ENCODE measurements at places on chromosomes 2 and 18.

DNA sequence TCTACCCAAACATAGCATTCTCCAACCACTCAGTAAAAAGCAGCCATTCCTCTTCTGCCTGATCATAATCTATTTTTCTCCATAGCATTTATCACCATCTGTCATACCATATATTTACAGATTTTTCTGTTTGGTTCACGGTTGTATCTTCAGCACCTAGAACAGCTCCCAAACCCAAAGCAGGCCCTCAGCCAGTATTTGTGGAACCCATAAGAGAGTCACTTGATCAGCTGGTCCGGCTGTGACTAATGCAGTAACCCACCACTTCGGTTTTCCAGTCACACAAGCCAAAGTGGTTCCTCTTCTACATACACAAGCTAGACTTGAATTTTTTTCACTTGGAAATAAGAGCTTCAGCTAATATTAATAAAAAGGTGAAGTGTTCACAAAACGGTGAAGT is 511.6 kb upstream of the CELF4 start:
- no peak for DNase-seq

DNA sequence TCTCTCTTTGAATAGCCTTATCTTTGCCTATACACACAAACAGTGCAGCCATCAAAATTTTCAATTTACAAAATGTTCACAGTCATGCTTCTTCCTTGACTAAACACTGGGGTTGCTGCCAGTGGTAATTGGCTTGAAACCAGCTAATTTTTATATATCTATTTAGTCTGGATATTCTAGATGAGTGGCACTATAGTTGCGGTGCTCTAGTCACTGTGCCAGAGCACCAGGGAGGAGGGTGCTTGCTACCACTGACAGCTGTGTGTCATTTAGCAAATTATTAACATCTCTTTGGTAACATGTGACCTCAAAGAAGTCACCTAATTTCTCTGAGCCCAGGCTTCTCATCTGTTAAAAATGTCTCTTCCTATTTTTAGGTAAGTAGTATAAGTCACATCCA is 130.4 kb downstream of the MEIS1 start:
- no peak for DNase-seq

DNA sequence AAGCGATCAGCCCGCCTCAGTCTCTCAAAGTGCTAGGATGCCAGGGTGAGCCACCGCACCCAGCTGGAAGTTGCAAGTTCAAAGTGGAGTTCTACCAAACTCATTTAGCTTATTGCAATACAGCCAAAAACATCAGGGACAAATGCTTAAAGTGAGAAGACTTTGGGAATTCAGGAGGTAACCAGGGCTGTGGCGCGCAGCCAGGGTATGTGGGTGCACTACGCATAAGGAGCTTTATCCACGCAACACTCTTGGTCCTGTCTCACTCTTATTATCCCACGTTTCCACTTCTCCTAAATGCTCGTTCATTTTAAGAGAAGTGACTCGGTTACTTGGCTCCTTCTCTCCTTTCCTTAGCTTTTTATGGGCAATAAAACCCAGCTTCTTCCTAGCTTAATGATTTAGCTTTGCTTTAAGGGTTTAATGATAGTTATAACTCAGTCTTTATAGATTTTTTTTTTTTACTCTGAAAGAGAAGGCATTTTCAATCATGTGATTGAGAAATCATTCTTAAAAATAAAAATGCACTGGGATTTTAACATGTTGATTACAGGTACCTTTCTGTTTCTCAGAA is 199.8 kb downstream of the KCNE4 start:
- DNase-seq: no peak

DNA sequence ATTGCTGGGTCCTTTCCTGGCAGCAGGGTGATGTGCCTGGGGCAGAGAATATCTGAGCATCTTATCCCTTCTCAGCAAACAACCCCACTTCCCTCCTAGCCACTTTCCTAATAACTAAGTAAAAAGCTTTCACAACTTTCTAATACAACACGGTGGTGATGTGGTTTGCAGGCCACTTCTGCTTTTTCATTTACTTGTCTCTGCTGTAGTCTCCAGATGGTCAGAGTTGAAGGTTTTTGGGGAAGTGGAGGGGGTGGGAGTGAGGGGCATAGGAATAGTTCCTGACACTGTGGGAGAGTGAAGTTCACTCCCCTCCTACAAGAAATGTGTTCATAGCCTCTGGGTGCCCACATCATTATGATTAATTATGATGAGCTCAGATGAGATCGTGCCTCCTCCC is 11.6 kb downstream of the OXER1 start:
- no peak for DNase-seq

- DNase-seq: no peak
Measured at GRCh38 chr2:8837795-8838140, 355 bp upstream of the KIDINS220 start.

DNA sequence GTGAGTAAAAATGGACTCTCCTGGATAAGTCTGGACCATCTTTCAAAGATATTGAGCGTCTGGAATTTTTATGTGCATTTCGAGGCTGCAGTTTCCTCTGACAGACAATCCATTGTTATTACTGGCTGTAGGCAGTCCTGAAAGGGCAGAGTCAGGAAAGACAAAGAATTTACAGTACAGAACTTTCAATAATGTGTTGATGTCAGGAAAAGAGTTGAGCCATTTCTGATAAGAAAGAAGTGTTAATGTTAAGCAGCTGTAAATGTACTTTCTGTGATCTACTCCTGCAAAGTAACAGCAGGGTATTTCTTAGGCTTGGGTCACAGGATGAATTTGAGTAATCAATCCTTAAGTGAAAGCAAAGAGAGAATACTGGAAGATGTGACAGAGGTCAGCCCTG is 29.8 kb downstream of the TSPYL6 start:
- DNase-seq: no peak

GRCh38 chr2:26727641-26728561 is 35.4 kb downstream of the KCNK3 start:
- DNase-seq: no peak

GRCh38 chr2:206990360-206990759 is 51.0 kb downstream of the CPO start:
- DNase-seq: no peak

DNA sequence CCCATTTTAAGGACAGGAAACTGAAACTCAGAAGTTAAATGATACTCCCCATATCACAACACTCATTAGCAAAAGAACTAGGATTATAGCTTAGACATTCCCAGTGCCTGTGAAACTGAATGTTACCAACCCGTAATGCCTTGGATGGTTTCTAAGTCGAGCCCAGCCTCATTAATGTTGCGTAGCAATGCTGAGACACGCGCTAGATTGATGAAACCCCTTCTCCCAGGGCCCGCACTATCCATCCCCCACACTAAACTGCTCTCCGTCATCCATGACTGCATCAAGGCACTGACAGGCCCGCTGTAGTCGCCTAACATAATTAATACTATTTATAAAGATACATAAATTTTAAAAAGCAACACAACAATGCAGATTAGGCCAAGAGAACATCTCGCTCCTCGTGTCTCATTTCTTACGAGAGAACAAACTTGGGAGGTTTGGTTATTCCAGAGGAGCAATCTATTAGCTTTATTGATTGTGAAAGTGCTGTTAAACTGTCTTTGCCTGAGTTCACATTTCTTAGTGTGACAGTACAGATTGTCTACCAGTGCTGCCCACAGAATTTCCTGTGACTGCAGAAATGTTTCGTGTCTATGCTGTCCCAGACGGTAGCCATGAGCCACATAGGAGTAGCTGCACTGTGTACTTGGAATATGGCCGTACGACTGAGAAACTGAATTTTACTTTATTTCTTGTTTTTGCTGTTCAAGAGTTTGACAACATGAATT is 312.2 kb upstream of the RAB12 start:
- no peak for DNase-seq

DNA sequence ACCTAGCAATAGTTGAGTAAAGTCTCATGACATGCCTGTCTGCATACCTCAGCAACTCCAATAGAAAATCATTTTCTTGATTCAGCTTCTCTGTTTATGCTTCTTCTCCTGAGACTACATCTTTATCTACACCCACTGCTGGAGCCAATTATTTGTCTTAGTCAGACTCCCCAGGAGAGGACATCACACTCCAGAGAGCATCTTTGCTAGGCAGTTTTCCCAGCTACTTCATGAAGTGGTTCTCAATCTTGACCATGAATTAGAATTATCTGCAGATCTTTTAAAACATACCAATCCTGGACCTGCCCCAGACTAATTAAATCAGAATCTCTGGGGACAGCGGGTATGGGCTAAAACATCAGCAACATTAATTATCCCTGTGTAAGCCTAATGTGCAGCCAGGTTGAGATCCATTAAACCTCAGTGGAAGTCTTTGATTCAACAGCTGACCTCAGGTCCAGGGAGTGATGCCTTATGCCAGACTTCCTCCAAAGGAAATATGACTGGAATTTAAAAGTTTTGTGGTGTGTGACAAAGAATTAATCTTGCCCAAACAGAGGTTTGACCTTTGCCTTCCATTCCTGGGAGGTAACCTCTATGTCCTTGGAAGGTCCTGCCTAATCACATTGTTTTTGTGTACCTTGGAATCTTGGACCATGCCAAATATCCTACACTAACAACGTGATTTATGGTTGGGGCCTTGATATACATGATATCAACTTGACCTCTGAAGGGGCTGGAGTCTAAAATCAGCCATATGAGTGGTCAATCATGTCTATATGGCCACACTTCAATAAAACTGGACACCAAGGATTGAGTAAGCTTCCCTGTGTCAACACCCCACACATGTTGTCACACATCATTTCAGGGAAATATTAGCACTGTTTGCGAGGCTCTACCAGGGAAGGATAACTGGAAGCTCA is 99.3 kb upstream of the DNAJC10 start:
- no peak for DNase-seq

DNA sequence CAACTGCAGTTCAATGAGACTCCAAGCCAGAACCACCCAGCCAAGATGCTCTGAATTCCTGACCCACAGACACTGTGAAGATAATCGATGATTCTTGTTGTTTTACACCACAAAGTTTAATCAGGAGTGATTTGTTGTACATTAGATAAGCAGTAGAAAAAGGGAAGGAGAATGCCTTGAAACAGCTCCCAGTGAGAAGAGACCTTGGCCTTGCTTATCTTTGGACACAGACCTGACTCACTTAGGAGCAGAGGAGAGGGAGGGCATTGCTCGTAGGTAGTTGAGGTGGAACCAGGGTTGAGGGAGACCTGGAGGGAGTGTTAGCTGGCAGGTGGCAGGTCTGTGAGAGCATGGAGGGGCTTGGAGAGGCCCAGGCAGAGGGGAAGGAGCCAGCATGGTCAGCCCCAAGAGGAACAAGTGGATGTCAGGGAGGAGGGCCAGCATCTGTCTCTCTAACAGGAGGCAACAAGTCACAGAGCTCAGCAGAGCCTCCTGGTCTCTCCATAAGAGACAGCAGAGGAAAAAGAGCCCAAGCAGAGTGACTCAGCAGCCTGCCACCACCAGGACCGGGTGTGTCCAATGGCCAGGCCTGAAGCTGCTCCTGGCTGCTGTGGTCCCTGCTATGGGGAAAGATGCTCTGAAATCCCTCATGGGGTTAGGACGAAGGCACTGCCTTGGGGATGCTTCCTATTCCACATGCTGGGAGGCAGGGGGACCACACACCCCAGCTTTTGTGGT is 161.6 kb upstream of the CAPN13 start:
- no peak for DNase-seq

DNA sequence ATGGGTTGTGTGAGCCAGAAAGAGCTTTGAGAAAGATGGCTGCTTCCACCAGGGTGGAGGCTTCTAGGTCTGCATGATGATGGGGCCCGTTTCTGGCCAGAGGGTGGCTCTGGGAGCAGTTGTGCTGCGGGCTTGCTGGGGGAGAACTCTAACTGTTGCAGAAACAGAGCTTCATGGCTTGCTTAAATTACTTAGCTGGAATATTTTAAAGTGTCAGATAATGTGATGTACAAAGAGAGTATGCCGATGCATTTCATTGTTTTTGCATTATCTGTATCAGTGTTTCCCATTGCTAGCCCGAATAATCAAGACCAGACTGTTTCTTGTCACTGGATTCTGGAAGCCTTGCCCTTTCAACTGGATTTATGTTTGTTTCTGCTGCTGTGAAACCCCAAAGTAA is 6.3 kb upstream of the DRC1 start:
- no peak for DNase-seq

DNA sequence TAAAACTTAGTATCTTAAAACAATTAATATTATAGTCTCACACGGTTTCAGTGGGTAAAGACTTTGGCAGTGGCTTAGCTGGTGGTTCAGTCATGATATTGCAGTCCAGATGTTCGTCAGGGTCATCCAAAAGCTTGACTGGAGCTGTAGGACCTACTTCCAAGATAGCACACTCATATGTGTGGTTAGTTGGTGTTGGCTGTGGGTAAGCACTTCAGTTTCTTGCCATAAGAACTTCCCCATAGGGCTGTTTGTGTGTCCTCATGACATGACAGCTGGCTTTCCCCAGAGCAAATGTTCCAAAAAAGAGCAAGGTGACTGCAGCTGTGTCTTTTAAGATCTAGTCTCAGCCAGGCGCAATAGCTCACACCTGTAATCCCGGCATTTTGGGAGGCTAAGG is 48.5 kb upstream of the EPC2 start:
- DNase-seq: no peak

DNA sequence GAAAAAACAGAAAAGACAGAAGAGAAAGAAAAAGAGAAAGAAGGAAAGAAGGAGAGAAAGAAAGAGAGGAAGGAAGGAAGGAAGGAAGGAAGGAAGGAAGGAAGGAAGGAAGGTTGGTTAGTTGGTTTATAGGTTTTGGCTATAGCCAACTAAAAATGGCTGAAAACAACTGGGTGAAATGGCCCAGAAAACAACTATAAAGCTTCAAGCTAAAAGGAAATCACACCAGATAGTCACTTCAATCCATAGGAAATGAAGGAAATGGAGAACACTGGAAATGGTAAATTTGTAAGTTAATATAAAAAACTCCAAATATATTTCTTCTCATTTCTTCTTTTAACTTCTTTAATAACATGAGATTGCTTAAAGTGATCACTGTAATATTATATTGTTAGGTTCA is 118.5 kb downstream of the FBXO15 start:
- no peak for DNase-seq

DNA sequence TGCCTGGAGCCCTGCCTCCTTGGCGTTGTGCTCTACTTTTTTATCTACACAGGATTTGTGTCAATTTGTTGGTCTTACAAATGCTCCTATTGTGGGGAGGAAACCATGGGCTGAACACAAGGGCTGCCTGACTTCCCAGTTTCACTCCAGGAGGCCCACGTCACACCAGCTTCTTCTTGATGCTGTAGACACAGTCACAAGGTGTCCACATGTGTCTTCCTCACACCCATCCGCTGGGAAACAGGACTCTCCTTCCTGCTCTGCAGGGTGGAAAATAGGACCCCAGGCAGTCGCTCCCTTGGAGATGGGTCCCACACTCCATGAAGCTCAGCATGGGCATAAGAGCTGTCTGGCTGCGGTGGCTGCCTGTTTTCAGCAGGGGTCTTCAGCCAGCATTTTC is 468.2 kb downstream of the EPHA4 start:
- DNase-seq: no peak

DNA sequence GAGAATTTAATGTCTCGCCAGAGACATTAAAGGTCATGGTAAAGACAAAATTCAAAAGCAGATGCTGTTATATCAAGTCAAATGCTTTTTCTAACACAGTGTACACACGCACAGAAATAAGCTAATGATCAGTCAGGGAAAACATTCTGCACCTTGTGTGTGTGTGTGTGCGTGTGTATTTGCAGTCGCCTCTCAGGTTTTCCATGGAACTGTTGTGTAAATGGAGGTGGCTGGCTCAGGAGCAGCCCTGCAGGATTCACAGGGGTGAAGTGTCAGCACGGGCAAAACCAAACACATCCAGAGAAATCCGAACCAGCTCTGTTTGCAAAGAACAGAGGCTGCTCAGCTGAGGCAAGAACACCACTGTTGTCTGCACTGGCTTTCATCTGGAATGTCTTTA is 76.2 kb upstream of the YWHAQ start:
- no peak for DNase-seq

All from activated naive CD8-positive, alpha-beta T cell treated with anti-CD3 and anti-CD28 coated beads, Interleukin-2, amount 50 U/mL, for 16 hours (primary cell).